Upper lobe of right lung (tissue), 1 donor: ENCODE measurements at places on chromosomes 11 and 22. TPM values are rescaled to one million over a fixed set of nuclear protein-coding genes. Genes with fewer than 3 reads are reported as not detected.

GRCh38 chr22:27032091-27032761, 374.8 kb downstream of the MIAT start:
- H3K27me3 ChIP-seq, result peaks cover 9% of the 10 kb centered on the region
- DNase-seq, result no peak
- H3K4me1 ChIP-seq, result no peaks in the 10 kb centered on the region
- H3K36me3 ChIP-seq, result no peaks in the 10 kb centered on the region
- H3K4me3 ChIP-seq, result no peak overlapping the region

- no peak overlapping the region for H3K4me3 ChIP-seq
- H3K4me1 ChIP-seq, result peaks cover 5% of the 10 kb centered on the region
- no peaks in the 10 kb centered on the region for H3K36me3 ChIP-seq
- H3K27ac ChIP-seq, result no peak overlapping the region
- DNase-seq, result no peak
These were observed 38.2 kb downstream of the TXN2 start for GRCh38 chr22:36443198-36443770.

Gene KIAA1671
- total RNA-seq, result 46.7 TPM

DNA sequence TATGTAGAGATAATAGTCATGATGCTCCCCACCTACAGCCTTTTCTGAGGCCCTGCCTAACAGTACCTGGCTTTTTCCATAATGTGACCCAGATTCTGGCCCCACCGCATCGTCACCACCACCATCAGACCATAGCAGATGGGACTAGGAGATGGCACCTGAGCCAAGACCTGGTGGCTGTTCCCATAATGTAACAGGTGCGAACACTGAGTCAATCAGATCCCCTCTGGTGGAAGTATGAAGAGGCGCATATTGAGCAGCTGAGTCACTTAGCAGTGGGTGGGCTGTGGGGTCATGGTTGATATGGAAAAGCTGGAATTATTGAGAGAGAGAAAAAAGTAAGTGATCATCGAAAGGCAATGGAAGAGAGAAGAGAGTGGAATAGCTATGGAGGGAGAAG, 578.0 kb upstream of the CADM1 start:
- DNase-seq, result no peak
- H3K27ac ChIP-seq, result no peak overlapping the region

Gene HORMAD2
- total RNA-seq, result not detected

DNA sequence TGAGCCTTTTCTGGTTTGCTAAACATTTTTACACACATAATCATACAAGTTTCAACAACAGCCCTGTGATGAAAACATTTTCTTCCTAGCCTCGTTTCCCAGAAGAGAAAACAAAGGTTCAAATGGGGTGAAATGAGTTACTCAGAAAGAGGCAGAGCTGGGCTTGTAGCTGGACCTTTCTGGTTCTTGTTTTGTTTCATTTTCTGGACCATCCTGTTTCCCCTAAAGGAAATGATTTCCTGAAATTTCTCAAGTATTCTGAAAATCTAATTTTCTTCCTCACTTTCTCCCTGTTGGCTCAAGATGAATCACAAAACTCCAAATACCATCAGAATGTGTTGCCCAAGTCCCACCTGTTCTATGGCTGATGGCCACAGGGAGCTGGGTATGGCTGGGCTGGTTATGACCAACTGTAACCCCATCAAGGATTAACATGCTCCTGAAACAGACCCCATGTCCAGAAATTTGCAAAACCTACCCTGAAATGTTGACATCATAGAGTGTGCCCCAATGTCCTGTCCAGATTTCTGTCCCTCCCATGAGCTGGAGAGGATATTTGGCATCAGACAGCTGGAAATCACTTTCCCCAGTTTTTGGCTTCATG, 6.7 kb upstream of the APOL4 start:
- H3K36me3 ChIP-seq, result no peaks in the 10 kb centered on the region
- peaks cover 27% of the 10 kb centered on the region for H3K4me1 ChIP-seq
- no peaks in the 10 kb centered on the region for H3K27me3 ChIP-seq
- no peak for DNase-seq
- no peak overlapping the region for H3K4me3 ChIP-seq
- no peak overlapping the region for H3K27ac ChIP-seq
